ENCODE measurements at places on chromosomes 12 and 14.
A peak's percentile ranks its signal among the peaks of the same experiment; 100 is the strongest.

DNA sequence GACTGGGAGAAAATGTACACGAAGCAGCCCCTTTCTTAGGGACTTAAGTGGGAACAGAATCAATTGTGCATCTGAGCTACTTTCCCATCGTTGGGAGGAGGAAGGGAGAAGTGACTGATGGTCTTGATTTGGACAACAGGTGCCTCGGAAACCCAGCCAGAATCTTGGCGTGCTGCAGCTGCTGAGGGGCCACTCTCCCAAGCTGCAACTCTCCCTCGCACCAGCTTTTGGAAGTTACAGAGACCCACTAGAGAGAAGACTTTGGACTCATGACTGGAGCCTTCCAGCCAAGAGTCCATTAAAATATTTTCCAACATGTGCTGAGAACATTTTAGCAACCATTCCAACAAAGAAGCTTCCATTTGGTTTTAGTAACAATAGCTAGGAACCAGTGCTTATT, 52.3 kb downstream of the GNS start:
- no peak for DNase-seq

DNA sequence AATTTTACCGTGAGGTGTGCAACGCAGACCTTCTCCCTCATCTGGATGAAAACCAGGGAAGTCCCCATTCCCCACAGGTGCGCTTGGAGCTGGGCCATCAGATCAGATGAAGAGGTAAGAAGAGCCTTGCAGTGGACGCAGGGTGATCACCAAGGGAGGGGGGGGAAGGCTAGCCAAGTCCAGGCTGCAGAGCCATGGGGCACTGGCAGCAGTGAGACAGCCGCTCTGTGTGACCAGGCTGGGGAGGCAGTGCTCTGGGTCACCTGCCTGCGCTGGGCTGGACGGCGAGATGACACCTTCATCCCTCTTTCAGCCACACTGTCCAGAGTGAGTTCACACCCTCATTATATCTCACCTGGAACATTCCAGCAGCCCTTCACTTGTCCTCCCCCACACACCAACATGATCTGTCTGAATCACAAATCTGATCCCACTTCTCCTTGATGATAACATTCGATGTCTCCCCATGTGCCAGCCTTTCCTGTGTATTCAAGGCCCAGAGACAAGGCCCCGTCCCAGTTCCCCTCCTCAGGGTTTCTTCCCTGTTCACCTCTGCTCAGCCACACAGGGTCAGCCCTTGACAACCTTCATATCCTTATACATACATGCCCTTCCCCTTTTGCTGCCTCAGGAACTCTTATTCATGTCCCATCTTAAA, 65.9 kb upstream of the VASH1 start:
- DNase-seq: no peak

DNA sequence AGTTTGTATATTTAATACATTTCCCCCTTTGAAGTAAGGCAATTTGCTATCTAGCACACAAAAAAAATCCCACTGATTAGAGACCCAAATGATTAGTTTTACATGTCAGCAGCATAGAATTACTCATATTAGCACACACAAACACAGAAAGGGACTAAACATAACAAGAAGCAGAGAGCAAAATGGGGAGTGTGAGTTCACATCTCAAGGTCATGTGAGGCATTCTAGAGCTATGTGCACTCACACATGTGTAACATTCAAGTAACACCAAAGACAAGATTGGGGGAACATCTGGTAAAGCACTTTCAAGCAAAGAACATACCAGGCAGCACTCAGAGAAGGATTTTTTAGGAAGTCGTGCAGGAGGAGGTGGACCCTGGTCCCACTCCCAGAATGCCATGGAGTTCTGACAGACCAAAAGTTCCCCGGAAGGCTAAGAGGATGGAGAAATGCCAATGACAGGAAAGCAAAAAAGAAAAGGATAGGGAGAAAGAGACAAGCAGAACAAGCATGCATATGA, 105.8 kb upstream of the SINHCAF start:
- DNase-seq: no peak

- no peak for DNase-seq
These were observed 1.8 kb upstream of the FAM222A start for GRCh38 chr12:109711596-109712461.

DNA sequence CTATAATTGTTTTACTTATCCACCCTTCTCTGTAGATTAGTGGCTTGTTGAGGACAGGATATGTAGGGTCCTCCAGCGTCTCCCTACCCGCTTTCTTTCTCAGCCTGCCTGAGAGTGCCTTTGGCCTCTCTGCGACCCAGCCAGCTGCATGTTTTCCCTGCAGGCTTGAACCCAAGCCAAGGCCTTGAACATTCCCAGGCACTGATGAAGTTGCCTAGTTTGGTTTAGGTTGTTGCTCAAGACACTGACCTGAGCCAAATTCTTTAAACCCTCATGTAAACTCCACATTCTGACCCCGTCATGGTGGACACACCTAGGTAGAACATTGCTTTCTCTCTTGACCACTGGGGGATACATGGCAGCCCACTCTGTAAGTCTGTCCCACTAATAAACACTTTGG, 33.4 kb upstream of the TXNRD1 start:
- no peak for DNase-seq

DNA sequence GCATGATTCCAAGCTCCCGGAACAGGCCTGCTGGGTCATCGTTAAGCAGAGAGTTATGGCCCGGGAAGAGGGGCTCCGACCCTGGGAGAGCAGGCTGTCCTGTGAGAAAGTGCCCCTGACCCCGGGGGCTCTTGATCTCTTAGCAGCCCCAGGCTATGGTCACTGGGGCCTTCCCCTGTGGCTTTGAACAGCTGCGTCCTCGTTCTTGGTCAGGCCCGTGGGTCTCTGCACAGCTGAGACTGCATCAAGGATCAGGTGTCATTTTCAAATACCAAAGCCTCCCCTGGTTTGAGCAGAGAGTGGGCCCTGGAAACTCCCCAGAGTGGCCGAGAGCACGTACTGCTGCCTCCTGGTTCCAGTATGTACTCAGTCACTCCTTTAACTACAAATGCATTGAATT, 114.8 kb downstream of the ESRRB start:
- peak; percentile 11 for DNase-seq

DNA sequence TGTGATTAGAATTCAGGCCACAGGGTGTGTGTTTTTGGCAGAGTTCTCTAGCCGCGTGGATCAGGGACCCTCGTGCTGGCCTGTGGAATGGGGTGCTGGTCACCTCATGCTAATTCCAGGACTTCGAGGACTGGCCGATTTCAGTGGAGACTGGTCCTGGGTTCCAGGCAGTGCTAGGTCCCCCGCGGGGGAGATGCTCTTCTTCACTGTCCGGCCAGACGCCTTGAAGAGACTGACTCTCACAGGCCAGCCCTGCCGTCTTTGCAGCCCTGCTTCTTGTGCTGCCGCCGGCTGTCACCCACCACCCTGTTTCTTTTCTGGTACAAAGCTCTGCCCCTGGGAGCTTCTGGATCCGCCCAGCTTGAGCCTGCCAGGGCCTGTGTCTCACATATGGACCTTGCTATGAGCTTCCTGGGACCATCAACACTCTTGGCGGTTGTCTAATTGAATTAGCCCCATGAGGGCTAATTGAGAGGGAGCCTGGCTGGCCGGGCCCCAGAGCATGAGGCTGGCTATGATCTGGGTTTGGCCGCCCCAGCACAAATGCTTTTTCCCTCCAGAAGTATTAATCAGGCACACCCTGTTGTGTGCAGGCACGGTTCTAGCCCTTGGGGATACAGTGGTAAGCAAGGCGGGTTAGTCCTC, 8.2 kb downstream of the MLXIP start:
- DNase-seq: no peak

DNA sequence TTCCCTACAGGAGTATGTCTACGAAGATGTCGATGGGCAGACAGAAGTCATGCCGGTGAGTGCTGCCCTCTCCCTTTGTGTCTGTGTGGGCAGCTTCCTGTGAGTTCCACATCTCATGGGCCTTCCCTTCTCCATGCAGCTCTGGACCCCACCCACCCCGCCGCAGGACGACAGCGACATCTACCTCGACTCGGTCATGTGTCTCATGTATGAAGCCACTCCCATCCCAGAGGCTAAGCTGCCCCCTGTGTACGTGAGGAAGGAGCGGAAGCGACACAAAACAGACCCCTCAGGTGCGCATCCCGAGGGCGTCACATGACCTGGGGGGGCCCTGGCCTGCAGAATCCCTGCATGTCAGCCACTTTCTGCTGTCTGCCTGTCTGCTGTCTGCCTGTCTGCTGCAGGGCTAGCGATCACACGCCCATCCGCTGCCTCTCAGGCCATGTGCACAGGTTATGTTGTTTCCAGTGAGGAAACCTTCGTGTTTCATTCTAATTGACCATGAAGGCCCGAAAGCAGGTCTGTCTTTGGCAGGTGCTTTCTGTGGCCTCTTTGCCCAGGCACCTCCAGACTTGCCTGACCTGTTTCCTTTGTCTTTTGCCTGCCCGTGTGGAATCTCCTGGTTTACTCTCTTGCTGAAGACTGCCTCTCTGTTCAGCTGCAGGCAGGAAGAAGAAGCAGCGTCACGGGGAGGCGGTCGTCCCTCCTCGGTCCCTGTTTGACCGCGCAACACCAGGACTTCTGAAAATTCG, 95.1 kb downstream of the EP400 start:
- DNase-seq: no peak

GRCh38 chr12:94722664-94723063, 72.3 kb upstream of the TMCC3 start:
- no peak for DNase-seq

GRCh38 chr12:116534311-116535121, 24.7 kb upstream of the MAP1LC3B2 start:
- no peak for DNase-seq

DNA sequence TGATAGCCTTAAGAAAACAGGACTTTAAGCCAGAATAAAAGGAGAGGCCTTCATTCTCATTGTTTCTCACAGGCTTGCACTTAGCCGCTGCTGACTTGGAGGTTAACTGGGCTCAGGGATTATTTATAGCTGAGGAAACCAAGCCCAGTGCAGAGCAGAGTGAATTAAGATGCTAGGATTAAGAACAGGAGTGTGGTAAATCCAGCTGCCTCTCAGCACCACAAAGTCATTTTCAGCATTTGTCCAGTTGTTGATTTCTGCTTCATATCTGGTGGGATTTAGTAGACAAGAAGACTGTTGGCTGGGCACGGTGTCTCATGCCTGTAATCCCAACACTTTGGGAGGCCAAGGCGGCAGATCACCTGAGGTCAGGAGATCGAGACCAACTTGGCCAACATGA, 14.3 kb upstream of the KRT73 start:
- DNase-seq: no peak

DNA sequence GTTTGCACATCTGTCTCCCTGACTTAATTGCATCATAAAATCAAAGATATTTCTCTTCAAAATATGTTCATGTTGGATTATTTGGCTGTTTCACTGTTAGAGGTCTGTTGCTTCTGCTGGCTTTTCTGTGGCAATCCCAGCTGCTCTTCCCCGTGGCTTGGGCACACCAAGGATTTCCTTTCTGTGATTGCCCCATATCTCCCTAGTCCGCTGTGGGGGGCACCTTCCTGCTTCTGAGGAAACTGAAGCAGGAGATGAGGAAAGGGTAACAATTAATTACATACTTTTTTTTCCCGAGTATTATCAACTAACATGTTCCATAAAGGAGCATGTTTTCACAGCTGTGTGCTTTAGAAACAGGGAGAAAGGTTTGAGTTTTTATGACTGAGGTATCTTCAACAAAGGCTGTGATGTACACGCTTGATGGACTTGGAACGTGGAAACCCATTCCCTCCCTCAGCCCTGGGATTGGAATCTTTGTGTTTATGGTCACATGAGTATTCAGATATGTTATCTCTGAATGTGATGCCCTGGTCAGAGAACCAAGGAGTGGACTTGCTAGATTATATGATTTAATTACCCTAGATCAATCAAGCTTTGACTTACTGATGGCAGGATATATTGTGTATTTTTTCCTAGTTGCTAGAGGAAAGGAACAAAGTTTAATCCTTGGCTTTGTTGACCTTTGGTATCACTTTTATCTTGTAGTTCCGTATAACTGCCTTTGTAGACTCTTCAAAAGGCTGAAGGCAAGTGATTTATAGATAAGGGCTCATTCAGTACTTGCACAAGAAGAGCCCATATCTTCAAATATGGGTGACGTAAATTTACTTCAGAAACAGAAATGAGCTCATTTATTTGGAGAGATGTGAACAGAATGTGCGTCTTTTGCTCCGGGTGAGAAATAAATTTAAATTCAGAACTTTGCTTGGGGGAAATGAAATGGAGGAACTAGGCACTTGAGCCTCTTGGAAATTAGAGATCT, 46.7 kb downstream of the BORCS5 start:
- no peak for DNase-seq

DNA sequence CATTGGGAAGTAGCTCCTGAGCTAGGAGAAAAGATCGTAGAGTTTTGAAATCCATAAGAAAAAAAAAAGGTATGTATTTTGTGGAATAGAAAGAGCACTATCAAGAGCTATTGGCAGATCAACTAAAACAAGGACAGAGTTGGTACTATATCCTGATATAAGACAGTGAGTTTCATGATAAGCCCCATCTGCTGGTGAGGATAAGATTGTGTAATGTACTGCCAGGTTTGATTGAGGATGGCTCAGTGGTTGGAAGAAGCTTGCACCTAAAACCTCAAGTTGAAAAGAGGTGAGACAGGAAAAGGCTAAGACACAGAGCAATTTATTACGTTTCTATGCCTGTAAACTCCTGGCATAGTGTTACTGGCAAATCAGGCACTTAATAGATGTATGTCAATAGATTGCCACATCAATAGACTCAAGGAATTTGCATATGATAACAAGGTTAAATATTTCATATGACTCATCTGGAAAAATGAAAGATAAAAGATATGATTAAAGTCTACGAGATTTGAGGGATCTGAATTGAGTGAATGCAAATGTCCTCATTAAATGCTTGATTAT, 525.6 kb downstream of the FLRT2 start:
- DNase-seq: no peak

- DNase-seq: no peak
These were observed 332.9 kb downstream of the BCAT1 start for GRCh38 chr12:24615967-24616411.

DNA sequence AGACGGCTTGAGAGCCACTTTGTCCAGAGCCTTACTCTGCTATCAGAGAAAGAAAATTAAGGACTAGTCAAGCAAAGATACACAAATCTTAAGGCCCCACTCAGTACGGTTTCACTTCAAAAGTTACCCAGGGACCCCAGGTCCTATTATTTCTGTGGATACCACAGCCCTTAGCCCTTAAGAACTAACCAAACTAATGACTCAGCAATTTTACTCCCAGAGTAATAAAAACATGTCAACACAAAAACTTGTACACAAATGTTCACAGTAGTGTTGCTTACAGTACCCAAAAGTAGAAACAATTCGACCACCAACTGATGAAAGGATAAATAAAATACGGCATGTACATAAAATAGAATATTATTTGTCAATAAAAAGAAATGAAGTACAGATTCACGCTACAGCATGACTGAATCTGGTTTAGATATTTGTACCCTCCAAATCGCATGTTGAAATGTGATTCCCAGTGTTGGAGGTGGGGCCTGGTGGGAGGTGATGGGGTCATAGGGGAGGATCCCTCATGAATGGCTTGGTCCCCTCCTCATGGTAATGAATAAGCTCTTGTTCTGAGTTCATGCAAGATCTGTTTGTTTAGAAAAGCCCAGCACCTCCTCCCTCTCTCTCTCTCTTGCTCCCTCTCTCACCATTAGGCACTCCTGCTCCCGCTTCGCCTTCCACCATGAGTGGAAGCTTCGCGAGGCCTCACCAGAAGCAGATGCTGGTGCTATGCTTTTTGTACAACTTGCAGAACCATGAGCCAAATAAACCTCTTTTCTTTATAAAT, 30.5 kb downstream of the AREL1 start:
- DNase-seq: peak; percentile 5

GRCh38 chr12:31591380-31591901, 505 bp upstream of the DENND5B start:
- DNase-seq: no peak

GRCh38 chr12:127063339-127064072, 1203.5 kb upstream of the TMEM132C start:
- no peak for DNase-seq
